ENCODE measurements at places on chromosomes 7 and 10.
A peak's percentile ranks its signal among the peaks of the same experiment; 100 is the strongest.

DNA sequence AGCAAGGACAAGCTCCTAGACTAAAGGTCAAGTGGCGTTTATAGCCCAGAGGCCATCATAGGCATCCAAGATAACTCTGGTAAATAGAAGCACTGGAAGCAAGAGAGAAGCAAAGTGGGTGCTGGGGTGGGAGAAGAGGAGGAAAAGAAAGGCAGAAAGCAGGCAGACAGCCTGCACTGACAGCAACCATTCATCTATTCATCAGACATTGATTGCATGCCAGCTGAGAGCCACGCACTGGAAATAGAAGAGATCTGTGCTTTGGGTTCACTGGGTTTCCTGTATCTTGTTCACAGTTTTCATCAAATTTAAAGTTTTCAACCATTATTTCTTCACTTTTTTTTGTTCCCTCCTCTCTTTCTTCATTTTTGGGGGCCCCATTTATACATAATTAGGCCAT is 4.7 kb upstream of the SLIT1 start:
- DNase-seq = no peak

DNA sequence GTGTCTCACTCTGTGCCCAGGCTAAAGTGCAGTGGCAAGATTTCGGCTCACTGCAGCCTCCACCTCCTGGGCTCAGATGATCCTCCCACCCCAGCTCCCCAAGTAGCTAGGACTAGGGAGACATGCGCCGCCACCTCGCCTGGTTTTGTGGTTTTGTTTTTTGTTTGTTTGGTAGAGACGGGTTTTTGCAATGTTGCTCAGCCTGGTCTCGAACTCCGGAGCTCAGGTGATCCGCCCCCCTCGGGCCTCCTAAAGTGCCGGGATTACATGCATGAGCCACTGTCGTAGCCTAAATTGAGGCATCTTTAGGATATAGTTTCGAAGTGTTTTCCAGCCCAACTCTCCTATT is 781 bp downstream of the ZNF727 start:
- DNase-seq = no peak

- DNase-seq = no peak
These were observed 1.8 kb downstream of the CHST12 start for GRCh38 chr7:2405201-2405600.

GRCh38 chr10:104077663-104078151 is 8.0 kb downstream of the COL17A1 start:
- no peak for DNase-seq

GRCh38 chr10:106740071-106740470 is 424.4 kb downstream of the SORCS1 start:
- no peak for DNase-seq

GRCh38 chr10:42933448-42934340 is 143.2 kb upstream of the RET start:
- DNase-seq = no peak

DNA sequence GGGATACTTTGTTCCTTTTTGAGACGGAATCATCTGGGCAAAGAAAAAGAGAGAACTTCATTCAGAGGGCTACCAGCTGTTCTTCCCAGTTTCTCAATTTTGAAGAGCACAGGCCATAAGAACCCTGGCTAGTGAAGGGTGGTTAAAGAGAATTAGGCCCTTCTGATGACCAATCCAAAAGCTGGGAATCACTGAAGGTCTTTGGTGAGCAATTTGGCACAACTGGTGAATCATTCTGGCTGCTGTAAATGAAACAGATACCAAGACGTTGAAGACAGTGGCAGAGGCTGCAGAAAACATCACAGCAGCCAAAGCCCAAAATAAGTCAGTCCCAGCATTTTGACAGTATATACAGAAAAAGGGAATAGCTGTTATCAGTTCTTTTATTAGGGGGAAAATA is 5.1 kb downstream of the RAPGEF5 start:
- no peak for DNase-seq

GRCh38 chr10:37384923-37385322 is 259.5 kb downstream of the ANKRD30A start:
- DNase-seq = no peak

DNA sequence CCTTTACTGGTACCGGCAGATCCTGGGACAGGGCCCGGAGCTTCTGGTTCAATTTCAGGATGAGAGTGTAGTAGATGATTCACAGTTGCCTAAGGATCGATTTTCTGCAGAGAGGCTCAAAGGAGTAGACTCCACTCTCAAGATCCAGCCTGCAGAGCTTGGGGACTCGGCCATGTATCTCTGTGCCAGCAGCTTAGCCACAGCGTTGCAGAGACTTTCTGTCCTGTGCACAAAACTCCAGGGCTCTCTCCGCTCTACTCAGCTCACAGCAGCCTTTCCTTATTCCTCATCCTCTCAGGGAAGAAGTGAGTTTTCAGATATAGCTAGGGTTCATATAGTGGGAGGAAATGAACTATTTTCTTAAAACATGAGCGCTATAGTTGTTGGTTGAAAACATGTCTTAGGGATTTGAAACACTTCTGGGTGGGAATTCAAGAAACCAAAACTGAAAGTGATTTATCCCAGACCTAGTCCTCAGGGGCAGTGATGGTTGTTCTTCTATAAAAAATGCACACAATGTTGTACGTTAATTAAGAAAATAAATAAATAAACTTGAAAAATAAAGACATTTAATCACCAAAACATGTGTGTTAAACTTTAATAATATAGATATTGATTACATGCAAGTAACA is 150.2 kb upstream of the PRSS58 start:
- DNase-seq = no peak

- DNase-seq = no peak
These were observed 1.3 kb upstream of the ATXN7L1 start for GRCh38 chr7:105877736-105878135.

DNA sequence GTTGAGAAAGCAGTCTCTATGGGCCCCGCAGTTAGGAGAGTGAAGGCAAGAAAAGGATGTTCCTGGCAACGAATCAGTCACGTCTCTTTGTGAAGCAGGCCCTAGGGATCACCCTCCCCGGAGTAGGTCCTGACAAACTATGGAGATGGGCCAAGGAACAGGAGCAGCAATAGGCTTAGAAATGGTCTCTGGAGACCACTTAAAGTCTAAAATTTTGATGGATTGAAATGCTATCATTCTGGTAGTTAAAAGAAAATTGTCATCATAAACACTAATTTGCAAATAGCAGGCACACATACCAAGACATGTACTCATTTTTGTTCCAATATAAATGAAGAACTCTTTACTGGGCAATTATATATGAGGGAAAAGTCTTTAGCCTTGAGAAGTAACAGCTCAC is 123.5 kb downstream of the ITGB8 start:
- DNase-seq = no peak

DNA sequence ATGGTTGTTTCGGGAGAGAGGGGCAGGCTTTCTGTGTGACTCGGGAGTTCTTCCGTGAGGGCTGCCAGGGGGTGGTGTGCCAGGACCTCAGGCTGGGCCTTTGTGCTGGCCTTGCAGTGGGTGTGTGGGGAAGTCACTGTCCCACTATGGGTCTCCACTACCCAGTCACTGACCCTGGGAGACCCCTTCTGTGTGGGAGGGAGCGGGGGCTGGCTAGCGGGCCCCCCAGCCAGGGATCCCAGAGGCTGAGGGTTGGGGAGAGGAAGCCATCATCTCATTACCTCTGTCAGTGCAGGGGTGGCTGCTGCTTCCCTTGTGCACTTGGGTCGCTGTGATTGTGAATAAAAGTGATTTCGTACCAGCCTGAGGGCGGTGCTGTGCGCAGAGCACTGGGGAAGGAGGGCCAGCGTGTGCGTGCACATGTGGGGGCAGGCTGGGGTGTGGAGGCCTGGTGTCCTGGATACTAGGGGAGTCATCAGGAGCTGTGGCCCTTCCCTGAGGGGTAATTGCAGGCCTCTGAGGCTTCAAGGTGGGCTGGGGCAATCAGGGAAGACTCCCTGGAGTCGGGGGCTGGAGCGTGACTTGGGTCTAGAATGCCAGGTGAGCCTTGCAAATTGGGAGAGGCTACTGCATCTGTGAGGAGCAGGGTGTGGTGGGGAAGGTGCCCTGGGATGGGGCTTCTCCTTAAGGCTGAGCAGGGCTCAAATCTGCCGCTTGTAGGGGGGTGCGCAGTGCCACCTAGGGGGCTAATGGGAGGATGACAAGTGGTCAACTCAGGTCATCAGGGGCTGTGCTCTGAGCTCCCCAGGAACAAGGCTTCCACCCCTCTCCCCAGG is 98.9 kb downstream of the NEURL1 start:
- peak; percentile 66 for DNase-seq

- no peak for DNase-seq
These were observed 80.2 kb upstream of the ADAM12 start for GRCh38 chr10:126468467-126468866.

- DNase-seq = no peak
These were observed 19.0 kb upstream of the RET start for GRCh38 chr10:43057831-43058340.

DNA sequence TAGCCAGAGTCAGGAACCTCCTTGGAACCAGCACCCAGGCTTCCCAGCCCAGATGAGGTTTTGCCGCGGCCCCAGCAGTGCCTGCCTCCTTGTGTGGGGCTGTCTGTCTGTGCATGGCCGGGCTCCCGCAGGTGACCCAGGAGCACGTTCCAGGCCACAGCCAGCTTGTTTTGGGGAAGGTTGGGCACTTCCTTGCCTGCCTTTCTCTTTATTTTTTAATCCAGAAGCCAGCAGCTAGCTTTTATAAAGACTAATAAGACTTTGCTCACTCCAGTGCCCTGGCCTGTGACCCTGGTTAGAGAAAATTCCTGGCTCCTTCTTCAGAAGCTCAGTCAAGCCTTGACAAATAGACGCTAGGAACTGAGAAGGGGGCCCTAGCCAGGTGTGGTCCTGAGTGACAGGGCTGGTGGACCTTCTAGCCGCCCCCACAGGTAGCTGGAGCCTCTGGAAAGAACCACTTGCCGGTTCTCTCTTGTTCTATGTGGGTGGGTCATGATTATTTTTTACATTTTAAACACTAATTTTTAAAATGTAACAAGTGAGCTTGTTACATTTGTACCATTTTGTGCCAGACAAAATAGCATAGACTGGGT is 837 bp downstream of the SLC29A3 start:
- DNase-seq = no peak

GRCh38 chr7:92158660-92159575 is 20.0 kb downstream of the LRRD1 start:
- no peak for DNase-seq

- no peak for DNase-seq
These were observed 28.4 kb upstream of the AKR1D1 start for GRCh38 chr7:138047907-138048306.

- peak; percentile 51 for DNase-seq
These were observed 20.2 kb downstream of the PDCD11 start for GRCh38 chr10:103416436-103417147.

- no peak for DNase-seq
These were observed 83.2 kb downstream of the HBP1 start for GRCh38 chr7:107251963-107252362.

DNA sequence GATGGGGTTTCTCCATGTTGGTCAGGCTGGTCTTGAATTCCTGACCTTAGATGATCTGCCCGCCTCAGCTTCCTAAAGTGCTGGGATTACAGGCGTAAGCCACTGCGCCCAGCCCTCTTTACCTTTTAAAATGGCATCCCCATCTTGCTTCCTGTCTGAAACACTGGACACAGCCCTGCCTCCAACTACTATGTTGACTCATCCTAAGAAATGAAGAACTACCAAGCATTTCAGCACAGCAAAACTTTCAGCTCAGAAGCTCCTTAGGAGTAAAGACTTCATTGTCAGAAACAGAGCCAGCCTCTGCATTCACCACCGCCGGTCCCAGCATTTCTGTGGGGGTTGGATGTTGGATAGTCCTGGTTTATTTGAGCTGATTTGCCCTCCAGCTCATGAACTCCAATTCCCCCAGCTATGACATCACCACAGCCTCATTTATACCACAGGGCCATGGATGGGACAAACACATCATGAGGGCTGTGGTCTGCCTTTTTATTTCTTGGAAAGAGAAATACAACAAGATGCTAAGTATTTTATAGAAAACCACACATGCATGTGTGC is 123.5 kb downstream of the ADCY1 start:
- DNase-seq = peak; percentile 4

- DNase-seq = no peak
These were observed 36.7 kb downstream of the NKX2-3 start for GRCh38 chr10:99569253-99569939.

DNA sequence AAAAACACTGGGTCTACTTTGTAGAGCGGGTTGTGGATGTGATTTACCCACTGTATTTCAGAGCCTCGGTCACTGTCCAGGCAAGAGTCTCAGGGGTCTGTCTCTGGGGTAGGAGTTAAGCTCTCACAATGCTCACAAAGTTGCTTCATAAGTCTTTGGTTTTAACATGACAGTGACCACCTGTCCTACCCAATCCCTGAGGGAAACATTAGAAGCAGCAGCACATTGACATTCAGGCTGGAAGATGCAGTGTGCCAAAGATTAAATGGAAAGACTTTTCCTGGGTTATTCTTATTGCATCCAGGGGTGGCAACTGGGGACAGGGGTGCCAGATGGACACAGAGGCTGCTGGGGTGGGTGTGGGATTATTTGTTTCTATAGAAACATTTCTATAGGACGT is 330.0 kb downstream of the RNLS start:
- DNase-seq = no peak

GRCh38 chr7:30472784-30473775 is 5.5 kb downstream of the NOD1 start:
- no peak for DNase-seq

DNA sequence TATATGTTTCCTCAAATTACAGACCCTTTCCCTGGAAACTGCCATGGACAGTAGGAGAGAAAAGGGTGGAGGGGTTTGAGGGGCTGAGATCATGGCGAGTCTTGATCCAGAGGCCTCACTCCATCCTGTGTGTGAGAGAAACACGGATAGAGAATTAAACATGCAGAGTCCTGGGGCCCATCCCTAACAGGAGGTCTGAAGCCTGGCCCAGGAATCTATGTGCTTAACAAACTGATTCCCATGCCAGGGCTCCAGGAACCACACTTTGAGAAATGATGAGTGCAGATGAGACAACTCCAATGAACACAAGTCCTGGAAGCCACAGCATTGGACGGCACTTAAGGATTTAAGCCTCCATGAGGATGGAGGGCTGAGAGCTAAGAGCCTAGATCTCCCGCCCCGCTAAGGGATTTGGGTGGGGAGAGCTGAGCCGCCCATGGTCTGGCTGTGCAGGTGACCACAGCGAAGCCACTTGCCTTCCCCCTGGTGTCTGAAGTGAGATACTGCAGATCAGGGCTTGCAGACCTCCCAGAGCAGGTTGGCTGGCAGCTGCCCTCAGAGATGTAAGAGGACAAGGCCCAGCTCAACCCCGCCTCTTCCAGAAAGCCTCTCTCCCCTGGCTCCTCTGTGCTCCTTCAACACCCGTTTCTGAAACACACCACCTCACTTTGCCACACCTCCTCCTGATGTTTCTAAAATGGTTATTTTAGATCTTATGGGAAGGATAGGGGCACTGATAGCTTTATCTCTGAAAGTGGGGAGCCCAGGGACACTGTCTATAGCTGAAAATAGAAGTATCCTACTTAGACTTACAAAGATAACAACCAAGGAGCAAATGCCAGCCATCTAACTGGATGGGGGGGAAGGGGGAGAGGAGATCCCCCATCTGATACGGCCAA is 24.8 kb upstream of the EIF5AL1 start:
- DNase-seq = peak; percentile 40

Measured in activated T-cell treated with anti-CD3 and anti-CD28 coated beads, Interleukin-2, amount 50 U/mL, for 48 hours (primary cell).